ENCODE measurements at places on chromosomes 1 and 21.

- no peak for DNase-seq
Observed at GRCh38 chr1:66281808-66282207, 252.1 kb upstream of the SGIP1 start.

DNA sequence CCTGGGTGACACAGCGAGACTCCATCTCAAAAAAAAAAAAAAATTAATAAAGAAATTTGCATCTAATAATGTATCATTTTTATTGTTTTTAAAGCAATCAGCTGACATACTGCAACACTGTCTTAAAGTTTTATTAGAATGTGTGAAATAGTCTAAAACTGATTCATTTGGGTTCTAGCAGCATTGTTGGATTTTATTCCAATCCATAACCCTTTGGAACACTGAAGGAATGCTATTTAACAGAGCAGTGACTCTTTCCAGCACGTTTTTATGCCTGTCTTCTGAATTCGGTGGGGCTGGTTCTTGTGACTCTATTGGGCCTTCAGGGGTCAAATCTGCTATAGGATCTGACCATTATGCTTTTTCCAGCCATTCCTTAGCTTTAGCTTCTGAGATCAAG lies 18.2 kb upstream of the FMO4 start:
- DNase-seq, result no peak

DNA sequence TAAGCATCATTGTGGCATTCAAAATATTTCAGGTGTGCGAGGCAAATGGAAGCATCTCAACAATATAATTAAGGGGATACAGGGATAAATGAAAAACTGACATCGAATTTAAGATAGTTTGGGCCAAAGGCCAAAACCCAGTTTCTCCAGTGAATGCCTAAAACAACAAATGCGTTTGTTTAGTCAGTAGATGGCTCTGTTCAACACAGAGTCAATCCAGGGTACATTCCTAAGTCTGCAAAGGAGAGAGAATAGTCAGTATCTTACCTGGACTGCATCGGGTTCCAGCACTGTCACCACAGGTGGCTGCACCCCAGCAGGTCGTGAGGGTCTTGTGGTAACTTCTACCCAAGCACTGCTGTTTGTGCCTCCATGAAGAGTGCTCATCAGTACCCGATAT lies 321.1 kb downstream of the KCTD3 start:
- no peak for DNase-seq

GRCh38 chr1:71037066-71037465 lies 10.6 kb downstream of the PTGER3 start:
- DNase-seq, result no peak

DNA sequence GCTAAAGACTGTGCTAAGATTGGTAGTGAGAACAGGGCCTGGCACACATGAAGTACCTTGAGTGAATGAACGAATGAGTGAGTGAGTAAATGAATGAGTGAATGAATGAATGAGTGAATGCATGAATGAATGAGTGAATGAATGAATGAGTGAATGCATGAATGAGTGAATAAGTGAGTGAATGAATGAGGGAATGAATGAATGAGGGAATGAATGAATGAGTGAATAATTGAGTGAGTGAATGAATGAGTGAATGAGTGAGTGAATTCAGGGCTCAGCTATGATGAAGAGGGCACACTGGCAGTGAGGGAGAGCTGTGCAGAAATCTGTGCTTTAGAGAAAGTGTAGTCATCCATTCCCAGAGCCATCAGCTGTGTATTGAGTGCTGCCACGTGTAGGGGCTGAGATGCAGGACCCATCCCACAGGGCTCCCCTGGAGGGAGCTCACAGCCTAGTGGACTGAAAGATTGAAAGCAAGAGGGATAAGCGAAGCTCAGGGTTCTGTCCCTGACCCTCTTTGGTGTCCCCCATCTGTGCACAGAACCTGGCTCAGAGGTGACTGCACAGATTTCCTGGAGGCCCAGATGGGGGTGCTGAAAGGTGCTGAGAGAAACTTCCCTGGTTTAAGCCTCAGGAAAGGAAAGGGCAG lies 217.9 kb upstream of the VAMP3 start:
- DNase-seq, result no peak

DNA sequence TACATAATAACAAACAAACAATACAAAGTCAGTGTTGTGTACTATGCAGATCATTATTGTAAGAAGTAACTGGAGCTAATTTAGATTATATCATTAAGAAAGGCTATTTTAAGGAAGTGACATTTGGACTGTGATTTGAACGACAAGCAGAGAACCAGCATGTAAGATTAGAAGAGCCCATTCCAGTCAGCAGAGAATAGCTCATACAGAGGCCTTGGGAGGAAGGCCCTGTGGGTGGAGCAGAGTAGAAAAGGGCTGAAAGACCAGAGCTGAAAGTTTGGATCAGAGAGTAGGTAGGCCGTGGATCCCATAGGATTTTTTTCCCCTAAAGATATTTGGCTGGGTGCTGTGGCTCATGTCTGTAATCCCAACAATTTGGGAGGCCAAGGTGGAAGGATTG lies 190.1 kb downstream of the OMA1 start:
- DNase-seq, result no peak

DNA sequence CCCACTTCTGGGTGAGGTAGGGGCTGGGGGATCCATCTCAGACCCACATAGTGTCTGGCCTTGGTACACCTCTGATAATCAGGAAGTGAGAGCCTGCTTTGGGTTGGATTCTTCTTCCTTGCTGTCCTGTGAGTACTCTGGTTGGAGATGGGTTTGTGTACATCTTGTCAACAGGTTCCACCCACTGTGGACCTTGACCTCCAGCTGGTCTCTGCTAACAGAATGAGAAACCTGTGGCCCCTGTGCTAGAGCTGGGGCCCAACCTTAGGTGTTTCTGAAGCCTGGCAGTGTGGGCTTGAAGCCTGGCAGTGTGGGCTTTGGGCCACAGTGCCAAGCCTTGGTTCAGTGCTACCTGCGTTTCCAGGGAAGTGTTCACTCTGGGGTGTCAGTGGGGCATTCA lies 2.6 kb downstream of the ZBTB48 start:
- no peak for DNase-seq

- DNase-seq, result no peak
Observed at GRCh38 chr1:229689904-229690303, 63.9 kb downstream of the URB2 start.

- DNase-seq, result no peak
Observed at GRCh38 chr1:243447347-243447746, 191.5 kb downstream of the SDCCAG8 start.

GRCh38 chr21:37483776-37484175 lies 117.2 kb downstream of the DYRK1A start:
- DNase-seq, result no peak

GRCh38 chr1:14949836-14950713 lies 203.5 kb upstream of the TMEM51 start:
- DNase-seq, result no peak

DNA sequence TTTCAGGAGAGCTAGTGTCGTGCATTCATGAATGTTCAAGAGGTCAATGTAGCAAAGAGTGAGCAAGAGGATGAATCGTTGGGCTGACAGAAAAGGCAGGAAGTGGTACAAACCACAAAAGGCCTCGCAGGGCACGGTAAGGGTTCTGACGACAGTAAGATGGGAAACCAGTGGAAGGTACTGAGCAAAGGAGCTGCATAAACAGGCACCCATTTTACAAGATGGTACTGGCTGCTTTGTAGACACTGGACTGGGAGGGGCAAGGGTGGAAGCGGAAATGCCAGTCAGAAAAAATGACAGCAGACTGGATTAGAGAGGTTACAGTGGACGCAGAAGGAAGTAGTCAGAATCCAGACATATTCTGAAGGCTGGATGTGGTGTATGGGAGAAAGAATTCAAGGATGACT lies 123.5 kb downstream of the PTPN14 start:
- DNase-seq, result peak; percentile 47

DNA sequence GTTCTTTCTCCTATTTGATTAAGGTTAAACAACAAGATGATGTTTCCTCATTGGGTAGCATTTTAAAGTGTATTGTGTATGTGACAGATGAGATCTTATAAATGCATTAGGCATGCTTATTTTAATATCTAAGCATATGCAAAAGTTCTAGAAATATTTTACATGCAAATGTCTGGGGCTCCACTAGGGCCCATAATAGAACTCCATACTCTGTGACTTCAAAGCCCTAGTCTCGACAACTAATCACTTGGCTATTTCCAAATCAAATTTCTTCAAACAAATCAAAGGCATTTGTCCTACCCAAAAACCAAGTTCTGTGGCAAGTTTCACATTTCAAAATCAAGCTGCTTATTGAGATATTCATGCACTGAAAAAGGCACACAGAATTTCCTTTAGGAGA lies 385.6 kb upstream of the ST6GALNAC5 start:
- DNase-seq, result no peak

- DNase-seq, result no peak
Observed at GRCh38 chr1:160811147-160811546, 15.2 kb downstream of the LY9 start.

GRCh38 chr1:83769072-83769471 lies 229.9 kb downstream of the TTLL7 start:
- DNase-seq, result no peak

GRCh38 chr1:101026430-101026788 lies 825 bp upstream of the DPH5 start:
- DNase-seq, result no peak

DNA sequence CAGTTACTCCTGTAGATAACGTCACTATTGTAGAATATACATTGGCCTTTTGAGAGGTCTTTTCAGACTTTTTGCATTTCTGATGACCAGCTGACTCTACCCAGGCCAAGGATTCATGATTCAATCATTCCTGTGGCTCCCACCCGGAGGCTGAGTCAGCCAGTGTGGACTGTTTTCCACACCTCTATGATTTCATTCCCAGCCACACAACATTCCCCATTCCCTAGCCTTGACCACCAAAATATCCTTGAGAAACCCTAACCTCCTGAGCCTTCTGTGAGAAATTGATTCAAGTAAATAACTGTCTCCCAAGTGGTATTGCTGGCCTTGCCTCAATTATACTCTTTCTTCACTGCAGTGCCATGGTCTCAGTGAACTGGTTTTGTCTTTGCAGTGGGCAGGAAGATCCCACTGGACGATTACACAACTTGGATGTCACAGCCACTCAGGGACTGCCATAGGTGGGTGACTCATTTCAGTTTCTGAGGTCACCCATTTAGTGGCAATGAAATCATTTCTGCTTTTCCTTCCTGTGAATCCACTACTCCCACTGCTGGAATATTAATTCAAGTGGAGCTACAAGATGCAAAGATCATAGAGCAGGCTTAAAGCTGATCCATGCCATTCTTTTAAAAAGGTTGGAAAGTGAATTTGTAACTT lies 518.6 kb upstream of the ZP4 start:
- DNase-seq, result peak; percentile 93

DNA sequence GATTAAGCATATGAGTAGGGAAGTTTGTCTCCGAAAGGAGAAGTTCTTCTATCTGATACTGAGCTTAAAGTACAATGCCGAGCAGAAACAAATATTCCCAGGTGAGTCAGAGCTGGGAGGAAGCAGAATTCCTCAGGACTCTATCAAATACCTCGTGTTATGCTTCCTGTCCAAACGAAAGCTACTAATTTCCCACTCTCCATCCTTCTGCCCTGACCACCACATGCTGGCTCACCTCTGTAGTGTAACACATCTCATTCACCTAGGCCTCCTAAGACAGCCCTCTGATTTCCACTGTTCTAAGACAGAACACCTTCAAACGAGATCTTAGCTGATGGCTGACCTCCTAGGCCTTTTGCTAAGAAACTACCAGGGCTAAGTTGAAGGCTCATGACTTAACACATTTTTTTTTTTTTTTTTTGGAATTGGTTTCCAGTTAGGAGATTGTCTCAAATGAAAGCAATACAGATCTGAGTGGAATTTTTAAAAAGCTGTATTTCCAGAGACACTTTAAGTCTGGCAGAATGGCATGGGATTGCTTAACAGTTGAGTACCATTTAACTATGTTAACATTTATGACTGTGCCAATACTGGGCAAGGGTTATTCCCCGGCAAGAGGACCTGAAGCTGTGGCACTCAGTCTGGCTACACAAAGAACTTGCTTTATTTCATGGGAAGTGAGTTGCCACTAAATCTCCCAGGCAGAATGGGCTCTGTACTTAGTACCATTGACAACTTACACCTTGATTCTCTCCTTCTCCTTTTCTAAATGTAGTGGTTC lies 583.4 kb downstream of the DPYD start:
- DNase-seq, result no peak
